B cell (primary cell): ENCODE measurements at places on chromosomes 6 and 20. TPM values are rescaled to one million over a fixed set of nuclear protein-coding genes. Genes with fewer than 3 reads are reported as not detected.

Gene C6orf58
- total RNA-seq, result not detected in 2 replicates

Gene MAP7
- total RNA-seq, result 0.63 and 0.64 TPM in 2 replicates

Gene ADAT2
- 15.2 and 16.0 TPM in 2 replicates for total RNA-seq

Gene FKBP1C
- total RNA-seq, result not detected in 2 replicates

Gene HLA-DMB
- total RNA-seq, result 587 and 593 TPM in 2 replicates

Gene EIF2S2
- 26.4 and 27.7 TPM in 2 replicates for total RNA-seq

DNA sequence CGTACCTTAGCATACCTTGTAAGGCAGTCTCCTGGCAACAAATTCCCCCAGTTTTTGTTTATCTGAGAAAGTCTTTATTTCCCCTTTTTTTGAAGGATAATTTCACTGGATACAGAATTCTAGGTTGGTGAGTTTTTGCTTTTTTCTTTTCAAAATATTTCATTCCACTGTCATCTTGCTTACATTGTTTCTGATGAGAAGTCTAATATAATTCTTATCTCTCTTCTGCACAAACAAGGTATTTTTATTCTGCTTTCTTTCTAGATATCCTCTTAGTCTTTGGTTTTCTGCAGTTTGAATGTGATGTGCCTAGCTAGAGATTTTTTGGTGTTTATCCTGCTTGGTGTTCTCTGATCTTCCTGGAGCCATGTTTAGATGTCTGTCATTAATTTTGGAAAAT, 57.7 kb upstream of the EZR start:
- DNase-seq, result no peak

GRCh38 chr6:121522265-121522664, 86.8 kb downstream of the GJA1 start:
- no peak for DNase-seq

DNA sequence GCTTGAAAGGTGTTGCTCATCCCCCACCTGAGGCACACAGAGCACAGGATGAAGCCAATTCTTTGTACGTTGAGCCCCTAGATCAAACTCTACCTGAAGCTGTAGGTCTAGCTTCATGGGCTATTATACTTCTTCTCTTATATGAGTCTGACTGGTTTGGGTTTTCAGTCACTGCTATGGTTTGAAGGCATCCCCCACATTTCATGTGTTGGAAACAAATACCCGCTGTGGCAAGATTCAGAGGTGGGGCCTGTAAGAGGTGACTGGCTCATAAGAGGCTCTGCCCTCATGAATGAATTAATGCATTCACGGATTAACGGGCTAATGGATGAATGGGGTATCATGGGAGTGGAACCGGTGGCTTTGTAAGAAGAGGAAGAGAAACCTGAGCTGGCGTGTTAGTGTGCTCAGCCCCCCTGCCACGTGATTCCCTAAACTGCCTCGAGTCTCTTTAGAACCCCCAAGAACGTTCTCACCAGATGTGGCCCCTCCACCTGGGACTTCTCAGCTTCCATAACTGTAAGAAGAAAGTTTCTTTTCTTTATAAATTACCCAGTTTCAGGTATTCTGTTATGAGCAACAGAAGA, 39.2 kb downstream of the PREX1 start:
- DNase-seq, result peak; percentile 90

DNA sequence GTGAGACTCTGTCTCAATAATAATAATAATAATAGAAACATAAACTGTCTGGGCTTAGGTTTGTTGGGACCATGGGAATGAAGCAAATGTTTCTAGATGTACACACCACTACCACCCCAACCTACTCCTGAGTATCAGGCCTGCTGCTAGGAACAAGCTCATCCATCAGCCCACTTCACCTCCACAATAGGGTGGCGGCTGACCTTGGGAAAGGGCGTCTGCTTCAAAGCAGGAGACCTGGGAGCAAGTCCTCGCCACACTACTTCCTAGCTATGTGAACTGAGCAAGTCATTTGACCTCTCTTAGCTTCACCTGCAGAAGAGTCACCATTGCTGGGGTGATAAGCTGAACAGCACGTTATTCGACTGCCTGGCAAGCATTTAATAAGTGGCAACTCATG, 3.1 kb upstream of the FOXP4 start:
- no peak for DNase-seq

GRCh38 chr6:54640911-54641310, 205.7 kb upstream of the FAM83B start:
- no peak for DNase-seq

- DNase-seq, result no peak
These were observed 34.8 kb upstream of the NUP153 start for GRCh38 chr6:17741507-17741906.

- DNase-seq, result no peak
These were observed 9.5 kb downstream of the NKX2-2 start for GRCh38 chr20:21504323-21504722.

GRCh38 chr20:539848-540247, 3.7 kb downstream of the CSNK2A1 start:
- DNase-seq, result no peak

GRCh38 chr6:13303668-13304017, 24.7 kb downstream of the TBC1D7 start:
- DNase-seq, result peak; percentile 62

DNA sequence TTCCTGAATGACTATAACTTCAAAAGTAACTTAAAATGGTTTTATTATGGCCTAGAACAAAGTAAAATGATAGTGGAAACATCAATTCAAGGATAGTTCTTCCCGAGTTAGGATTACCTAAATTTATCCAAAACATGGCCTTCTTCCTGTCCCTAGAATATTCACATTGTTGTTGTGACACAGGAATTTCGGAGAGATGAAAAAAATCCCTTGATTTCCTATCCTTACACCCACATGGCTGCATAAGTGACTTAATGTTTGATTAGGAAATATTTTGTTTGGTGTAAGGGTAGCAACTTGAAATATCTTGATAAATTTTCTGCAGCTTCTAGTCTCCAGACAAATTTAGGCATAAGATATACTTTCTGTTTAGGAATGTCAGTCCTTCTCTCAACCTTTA, 27.8 kb downstream of the ZNF451 start:
- no peak for DNase-seq

DNA sequence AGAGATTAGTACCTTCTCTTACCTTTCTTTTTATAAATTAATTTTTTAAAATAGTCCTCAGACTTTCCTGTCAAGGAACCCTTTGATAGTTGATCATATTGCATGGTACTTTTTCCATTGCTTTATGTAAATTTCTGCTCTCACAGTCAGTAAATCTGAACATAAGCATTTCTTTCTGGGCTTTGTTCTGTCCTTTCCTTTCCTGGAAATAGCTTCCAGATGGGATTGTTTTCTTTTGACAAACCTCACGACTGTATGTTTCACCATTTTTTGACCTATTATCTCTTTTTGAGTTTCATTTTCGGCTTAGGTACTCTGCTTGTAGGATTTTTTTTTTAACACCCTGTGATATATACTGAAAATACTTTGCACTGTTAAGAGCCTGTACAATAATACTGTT, 32.6 kb downstream of the UTRN start:
- no peak for DNase-seq

- no peak for DNase-seq
These were observed 46.6 kb upstream of the CCN6 start for GRCh38 chr6:112007254-112007653.

- no peak for DNase-seq
These were observed 89.3 kb upstream of the SLC22A23 start for GRCh38 chr6:3546121-3546520.

- no peak for DNase-seq
These were observed 376.4 kb downstream of the HACE1 start for GRCh38 chr6:104483225-104483834.

DNA sequence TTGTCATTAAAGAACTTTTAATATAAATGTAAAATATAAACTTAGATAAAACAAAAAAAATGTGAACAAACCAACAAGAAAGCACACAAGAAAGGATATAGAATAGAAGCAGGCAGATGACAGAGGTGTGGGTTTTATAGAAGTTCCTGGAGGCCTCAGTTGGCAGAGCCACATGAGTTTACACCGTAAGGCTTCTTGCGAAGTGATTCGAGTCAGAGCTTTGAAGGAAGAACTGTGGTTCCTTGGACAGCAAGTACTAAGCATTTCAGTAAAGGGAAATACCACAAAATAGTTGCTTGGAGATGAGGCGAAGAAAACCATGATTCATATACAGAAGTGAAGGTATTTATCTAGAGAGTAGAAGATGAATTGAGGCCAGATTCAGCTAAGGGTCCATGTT, 207.9 kb upstream of the EYA4 start:
- no peak for DNase-seq

DNA sequence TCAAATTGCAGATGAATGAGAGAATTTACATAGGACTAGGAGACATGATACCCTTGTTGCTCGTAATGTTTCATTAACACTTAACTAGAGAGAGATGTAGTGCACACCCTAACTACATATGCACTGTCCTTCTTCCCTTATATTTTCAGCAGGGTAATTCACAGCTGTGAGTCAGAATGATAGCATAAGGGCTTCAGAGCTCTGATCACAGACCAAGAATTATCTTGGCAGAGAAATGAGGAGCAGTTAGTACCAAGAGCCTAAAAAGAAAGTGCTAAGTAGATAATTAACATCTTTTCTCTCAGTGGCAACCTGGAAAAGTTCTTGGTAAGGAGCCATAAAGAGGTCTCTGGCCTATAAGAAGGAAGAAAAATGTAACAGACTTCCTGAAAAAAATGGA, 35.8 kb downstream of the GRIK2 start:
- DNase-seq, result no peak

DNA sequence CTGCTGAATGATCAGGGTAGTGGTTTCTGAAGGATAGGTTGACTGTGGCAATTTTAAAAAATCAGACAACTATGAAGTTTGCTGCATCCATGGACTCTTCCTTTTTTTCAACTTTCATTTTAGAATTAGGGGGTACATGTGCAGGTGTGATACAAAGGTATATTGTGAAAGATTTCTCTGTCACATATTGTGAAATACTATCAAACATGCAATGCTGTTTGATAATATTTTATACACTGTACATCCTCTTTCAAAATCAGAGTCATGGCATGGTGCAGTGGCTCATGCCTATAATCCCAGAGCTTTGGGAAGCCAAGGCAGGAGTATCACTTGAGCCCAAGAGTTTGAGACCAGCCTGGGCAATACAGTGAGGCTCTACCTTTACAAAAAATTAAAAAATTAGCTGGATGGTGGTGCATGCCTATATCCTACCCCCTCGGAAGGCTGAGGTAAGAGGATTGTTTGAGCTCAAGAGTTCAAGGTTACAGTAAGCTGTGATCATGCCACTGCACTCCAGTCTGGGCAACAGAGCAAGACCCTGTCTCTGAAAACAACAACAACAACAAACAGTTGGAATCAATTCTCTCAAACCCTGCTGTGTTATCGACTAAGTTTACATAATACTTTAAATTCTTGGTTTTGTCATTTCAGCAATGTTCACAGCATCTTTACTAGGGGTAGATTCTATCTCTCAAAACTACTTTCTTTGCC, 4.6 kb downstream of the WFDC12 start:
- no peak for DNase-seq

GRCh38 chr6:144302701-144303372, 17.7 kb downstream of the UTRN start:
- no peak for DNase-seq
